ENCODE measurements at places on chromosomes 2 and 18.

- DNase-seq: no peak
Observed at GRCh38 chr2:216445501-216445900, 33.2 kb downstream of the SMARCAL1 start.

- DNase-seq: no peak
Observed at GRCh38 chr2:101820519-101820918, 123.0 kb downstream of the MAP4K4 start.

GRCh38 chr2:172211512-172211911 lies 108.8 kb upstream of the DLX2 start:
- no peak for DNase-seq

GRCh38 chr2:229261076-229261475 lies 10.0 kb downstream of the PID1 start:
- no peak for DNase-seq

GRCh38 chr18:48002933-48003365 lies 72.5 kb upstream of the SMAD2 start:
- peak; percentile 68 for DNase-seq

DNA sequence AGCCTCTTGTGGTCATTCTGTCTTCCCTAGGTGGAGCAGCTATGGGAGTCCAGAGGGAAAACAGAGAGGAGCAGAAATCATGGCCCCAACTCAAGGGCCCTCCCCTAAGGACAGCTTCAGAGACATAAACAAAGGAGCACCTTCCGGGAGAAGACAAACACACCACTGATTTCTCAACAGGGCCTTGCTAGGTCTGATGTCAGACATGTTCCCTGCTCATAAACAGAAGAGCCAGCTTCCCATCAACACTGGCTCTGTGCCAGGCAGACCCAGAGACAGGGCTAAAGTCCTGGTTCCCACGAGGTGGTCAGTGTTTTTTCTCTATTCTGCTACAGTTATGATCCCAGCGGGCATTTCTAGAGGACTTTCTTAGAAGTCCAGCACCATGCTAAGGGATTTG lies 19.3 kb downstream of the CXCR2 start:
- DNase-seq: no peak

All from 8988T (cell line).